Stimulated activated CD4-positive, alpha-beta T cell treated with anti-CD3 and anti-CD28 coated beads, Interleukin-1b, Interleukin-23, amount 100 ng/mL, for 24 hours (primary cell): ENCODE measurements at places on chromosomes 11 and 22.
A peak's percentile ranks its signal among the peaks of the same experiment; 100 is the strongest.

DNA sequence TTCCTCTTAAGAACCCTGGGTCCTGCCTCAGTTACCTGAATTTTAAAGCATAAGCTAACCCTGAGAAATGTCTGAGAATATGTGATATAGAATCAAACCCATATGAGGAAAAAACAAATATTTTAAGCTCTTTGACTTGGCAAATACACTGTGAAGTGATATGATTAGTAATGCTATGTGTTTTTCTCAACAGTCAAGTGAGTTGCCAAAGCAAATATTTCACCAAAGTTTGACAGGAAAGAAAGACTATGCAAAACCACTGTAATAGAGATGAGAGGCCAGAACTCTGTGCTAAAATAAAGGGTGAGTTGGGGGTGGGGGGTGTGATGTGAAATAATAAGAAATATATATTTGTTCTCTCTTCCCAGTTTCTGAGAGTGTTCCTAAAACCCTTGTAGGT lies 613.5 kb upstream of the CCDC179 start:
- DNase-seq: no peak

GRCh38 chr11:120343429-120343828 lies 7.2 kb downstream of the ARHGEF12 start:
- DNase-seq: no peak

DNA sequence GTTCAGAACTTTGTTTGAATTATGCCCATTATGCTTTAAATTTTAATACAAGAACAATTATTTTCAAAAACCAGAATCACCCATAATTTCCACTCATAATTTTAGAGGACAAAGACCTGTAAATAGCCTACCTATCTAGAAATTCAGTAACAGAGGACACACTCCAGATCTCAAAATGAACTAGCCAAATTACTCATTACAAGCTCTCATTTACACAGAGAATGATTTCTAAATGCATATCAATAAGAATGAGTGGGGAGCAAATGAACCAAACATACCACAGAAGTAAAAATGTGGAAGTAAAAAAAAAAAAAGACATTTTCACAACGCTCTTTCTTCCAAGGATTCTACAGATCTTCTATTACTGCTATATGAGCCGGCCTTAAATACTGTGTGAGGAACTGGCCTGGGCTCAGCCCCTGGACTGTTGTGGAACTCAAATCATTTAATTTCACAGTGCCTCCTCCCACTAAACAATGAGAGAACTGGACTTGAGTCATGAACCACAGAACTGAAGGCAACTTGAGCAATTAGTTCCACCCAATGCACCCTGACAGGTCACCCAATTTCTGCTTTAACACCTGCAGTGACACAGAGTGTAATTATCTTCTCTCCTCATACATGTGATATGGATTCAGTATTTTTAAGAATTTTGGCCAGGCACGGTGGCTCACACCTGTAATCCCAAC lies 8.0 kb downstream of the MRTFA start:
- no peak for DNase-seq

DNA sequence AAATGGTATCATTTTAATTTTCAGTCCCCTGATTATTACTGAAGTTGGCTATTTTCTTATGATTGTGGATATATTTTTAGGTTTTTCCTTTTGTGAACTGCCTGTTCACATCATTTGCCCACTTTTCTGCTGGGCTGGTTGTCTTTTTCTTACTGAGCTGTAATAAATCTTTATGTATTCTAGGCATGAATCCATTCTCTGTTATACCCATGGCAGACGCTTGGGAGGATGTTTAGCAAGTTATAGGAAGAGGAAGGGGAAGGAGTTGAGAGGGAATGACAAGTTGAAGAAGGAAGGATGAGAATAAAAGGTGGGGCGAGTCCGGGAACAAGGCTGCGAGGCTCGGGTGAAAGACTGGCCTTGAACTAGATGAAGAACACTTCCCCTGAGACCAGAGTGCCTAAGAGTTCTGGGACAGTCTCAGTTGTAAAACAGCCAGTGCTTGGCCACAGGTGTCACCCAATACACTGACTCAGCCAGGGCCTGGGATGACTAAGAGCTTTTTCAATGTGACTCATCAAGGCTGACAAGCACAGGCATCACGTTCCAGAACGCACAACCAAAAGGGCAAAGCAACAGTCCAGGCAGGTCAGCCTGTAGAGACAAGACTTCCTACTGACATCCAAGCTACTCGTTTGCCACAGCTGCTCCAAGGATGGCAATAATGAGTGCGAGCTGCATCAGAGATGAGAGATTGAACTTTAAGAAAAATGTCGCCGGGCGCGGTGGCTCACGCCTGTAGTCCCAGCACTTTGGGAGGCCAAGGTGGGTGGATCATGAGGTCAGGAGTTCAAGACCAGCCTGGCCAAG lies 35.2 kb downstream of the LRFN4 start:
- peak; percentile 64 for DNase-seq

GRCh38 chr22:26890870-26891269 lies 233.5 kb downstream of the MIAT start:
- no peak for DNase-seq

DNA sequence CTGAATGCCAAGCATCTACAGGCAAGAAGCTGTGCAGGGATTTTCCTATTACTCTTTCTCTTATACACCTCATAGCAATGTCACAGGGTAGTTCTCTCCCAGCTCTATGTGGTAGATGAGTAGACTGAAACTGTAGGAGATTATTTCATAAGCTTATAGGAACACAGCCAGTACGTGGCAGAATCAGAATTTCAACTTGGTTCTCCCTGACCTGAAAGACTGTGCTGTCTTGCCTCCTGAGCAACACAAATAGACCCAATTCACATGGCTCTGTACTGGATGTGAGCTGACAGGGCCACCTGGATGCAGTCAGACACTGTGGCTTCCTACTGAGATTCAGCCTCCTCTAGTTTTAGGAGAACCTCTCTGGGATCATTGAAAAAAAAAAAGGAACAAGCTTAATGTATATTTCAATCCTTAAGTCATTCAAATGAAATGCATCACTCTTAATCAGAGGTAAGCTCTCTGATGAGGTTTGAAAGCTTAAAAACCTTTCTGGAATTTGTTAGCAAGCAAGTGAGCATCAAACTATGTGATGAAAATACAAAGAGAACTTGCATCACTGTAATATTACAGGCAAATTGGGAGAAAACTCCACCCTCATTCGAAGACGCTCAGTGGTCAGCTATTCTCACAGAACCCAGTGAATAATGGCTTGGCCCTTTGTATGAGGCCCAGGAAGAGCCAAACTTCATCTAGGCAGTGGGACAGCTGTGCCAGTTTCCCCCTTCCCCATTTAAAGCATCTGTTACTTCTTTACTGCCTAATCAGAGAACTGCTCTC lies 1039.3 kb downstream of the NTM start:
- DNase-seq: no peak

- DNase-seq: no peak
Observed at GRCh38 chr11:35969089-35970042, 25.5 kb downstream of the LDLRAD3 start.

DNA sequence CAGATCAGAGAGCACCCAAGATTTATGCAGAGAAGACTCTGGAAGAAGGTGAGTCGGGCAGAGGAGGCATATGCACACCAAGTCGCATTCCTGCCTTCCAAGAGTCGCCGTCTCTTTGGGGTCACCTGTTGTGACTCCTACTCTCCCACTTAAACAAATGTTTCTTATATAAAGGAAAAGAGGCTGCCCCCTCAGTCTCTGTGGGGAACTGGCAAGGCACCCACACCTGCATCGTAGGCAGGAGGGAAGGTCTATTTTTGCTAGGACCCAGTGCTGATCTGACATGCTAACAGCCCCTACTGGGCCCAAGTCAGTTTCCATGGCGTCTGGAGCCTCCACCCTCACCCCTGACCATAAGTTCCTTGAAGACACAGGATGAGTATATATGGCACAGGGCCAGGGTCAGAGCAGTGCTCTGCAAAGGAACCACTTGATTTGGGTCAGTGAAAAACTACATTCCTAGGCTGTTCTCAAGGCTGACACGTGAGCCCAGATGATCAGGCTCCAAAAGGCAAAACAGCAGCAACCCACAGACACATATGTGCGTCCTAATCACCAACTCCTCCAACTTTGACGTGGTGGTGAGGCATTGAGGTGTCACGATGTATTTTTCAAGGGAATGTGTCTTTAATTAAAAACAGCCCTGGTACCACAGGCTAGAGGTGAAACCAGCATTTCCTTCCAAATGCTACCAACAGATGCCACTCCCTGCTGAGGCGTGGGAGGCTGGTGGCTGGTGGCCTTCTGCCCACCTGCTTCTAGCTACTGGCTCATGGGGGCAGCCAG lies 55.6 kb upstream of the CSNK2A3 start:
- DNase-seq: no peak

- DNase-seq: no peak
Observed at GRCh38 chr22:30307041-30307574, 17.8 kb upstream of the CASTOR1 start.

- DNase-seq: no peak
Observed at GRCh38 chr11:57438345-57439285, 11.7 kb upstream of the SLC43A3 start.

- no peak for DNase-seq
Observed at GRCh38 chr11:96197801-96198701, 144.9 kb downstream of the MAML2 start.

DNA sequence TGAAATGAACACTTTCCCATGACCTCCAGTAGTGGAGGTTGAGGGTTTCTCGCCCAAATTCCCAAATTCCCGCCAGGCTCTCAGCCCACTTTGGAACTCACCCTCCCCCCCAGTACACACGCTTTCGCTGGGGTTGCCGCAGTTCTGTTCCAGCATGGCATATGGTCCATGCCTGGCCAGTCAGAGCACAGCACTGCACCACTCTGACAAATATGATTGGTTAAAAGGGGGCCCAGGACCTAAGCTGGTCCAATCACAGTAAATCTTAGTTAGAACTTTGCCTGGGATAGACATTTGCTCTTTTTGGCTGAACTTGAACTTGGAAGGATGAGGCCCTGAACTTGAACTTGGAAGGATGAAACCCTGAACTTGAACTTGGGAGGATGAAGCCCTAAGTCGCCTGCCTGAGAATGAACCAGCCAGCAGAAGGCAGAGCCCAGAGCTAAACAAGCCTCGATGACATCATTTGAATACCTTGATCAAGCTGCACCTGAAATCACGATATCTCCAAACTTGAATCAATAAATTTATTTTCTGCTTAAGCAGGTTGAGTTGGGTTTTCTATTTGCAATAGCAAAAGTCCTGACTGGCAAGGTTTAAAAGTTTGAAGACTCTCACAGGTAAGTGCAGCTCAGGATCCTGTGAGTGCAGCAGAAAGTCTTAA lies 12.6 kb upstream of the SSTR3 start:
- DNase-seq: no peak

- DNase-seq: no peak
Observed at GRCh38 chr22:19509191-19509590, 15.0 kb downstream of the CLDN5 start.

GRCh38 chr11:88651556-88651955 lies 314.0 kb upstream of the CTSC start:
- no peak for DNase-seq

GRCh38 chr11:100830978-100831732 lies 144.1 kb downstream of the ARHGAP42 start:
- no peak for DNase-seq

- no peak for DNase-seq
Observed at GRCh38 chr22:26658161-26658560, 773 bp downstream of the MIAT start.

- peak; percentile 53 for DNase-seq
Observed at GRCh38 chr22:45064313-45065278, 54.8 kb upstream of the PHF21B start.

DNA sequence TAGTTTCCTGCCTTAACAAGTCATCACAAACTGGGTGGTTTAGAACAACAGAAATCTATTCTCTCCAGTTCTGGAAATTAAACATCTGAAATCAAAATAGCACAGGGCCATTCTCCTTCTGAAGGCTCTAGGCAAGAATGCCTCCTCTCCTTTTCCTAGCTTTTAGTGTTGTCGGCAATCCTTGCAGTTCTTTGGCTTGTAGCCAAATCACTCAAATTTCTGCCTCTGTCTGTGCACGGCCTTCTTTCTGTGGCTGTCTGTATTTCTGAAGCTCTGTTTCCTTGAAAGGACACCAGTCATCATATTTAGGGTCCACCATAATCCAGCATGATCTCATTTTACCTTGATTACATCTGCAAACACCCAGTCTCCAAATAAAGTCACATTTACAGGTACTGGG lies 795.5 kb downstream of the METTL15 start:
- no peak for DNase-seq

DNA sequence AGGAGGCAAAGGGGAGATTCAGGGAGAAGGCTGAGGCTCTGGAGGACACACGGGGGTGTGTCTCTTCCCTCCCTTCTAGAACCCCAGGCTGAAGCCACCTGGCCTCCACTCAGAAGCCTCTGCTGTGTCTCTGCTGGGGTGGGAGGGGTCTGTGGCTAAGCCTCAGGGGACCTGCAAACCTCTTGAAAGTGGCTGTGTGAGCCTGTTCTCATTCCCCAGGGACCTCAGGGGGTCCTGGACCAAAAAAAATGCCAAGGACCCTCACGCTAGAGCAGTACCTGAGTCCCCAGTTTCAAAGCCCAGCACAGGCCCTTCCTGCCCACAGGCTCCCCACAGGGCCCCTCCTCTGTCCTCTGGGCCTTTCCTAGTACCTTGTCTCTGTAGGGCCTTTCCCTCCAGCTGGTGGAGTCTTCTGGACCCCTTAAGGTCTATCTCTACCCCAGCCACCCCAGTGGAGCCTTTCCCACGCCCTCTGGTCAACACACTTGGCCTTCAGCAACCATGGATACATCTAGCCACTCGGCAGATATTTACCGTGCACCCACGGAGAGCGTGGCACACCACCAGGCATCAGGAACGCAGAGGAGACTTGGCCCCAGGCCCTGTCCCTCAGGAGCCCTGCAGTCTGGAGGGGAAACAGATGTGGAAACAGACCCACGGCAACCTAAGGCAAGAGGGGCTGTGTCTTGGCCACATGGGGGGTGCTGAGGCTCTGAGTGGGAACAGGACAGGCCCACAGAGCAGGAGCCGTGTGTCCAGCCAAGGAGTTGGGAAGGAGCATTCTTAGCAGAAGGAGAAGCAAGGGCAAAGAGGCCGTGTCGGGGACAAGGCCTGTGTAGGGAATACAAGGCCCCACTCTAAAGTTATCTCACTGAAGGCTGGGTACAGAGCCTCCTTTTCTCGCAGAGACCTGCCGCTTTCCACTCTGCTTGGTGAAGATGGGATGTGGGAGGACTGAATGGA lies 18.5 kb downstream of the PLA2G6 start:
- DNase-seq: no peak

- DNase-seq: no peak
Observed at GRCh38 chr22:46894851-46895640, 132.6 kb downstream of the TBC1D22A start.

- DNase-seq: no peak
Observed at GRCh38 chr11:2945031-2945756, 16.0 kb upstream of the PHLDA2 start.

- DNase-seq: no peak
Observed at GRCh38 chr11:1825039-1825740, 9.6 kb upstream of the SYT8 start.

DNA sequence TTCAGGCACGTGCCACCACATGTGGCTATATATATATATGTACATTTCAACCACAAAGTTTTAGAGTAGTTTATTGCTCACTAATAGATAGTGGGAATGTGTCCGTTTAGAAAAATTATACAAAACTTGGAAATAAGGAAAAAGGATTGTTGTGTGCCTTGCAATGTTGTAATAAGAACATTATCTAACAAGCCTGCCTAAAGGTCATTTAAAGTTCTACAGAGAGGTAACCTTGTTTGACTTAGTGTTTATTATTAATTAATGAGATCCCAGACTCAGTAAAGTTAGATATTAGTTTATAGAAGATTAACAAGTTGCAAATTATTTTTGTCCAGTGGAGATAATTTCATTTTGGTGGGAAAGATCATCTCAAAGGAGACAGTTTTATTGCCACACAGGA lies 5.5 kb upstream of the PATL1 start:
- no peak for DNase-seq
